ENCODE measurements at places on chromosomes 5 and 9. TPM values are rescaled to one million over a fixed set of nuclear protein-coding genes. Genes with fewer than 3 reads are reported as not detected.
A peak's percentile ranks its signal among the peaks of the same experiment; 100 is the strongest.

Gene PCA3
- total RNA-seq = not detected

Gene RANBP3L
- 0.16 TPM for total RNA-seq

Gene LCN1
- total RNA-seq = not detected

Gene DMRT3
- not detected for total RNA-seq

Gene RGMB
- total RNA-seq = 2.8 TPM

Gene SV2C
- 0.02 TPM for total RNA-seq

Gene RC3H2
- 24.4 TPM for total RNA-seq

Gene EGR1
- total RNA-seq = 45.3 TPM

- peak; percentile 47 for DNase-seq
Observed at GRCh38 chr9:133429641-133430161, 7.5 kb downstream of the ADAMTS13 start.

GRCh38 chr9:35852876-35853865 lies 17.0 kb downstream of the OR13J1 start:
- no peak for DNase-seq

DNA sequence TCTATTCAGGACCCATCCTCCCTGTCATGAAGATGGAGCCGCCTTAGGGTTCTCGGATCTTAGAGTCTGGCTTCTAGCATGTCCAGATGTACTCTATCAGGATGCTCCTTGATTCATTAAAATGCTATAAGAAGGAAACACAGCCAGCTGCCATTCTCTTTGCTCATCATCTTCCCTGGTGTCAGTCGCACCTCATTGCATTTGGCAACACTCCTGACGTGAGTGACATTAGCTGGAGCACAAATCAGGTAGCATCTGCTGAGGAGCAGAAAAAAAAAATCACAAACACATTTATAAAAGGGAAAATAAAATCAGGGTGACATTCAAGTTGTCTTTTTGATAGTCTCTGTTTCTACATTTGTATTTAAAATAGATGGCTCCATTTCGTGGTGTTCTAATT lies 226.1 kb upstream of the NMUR2 start:
- DNase-seq = no peak

DNA sequence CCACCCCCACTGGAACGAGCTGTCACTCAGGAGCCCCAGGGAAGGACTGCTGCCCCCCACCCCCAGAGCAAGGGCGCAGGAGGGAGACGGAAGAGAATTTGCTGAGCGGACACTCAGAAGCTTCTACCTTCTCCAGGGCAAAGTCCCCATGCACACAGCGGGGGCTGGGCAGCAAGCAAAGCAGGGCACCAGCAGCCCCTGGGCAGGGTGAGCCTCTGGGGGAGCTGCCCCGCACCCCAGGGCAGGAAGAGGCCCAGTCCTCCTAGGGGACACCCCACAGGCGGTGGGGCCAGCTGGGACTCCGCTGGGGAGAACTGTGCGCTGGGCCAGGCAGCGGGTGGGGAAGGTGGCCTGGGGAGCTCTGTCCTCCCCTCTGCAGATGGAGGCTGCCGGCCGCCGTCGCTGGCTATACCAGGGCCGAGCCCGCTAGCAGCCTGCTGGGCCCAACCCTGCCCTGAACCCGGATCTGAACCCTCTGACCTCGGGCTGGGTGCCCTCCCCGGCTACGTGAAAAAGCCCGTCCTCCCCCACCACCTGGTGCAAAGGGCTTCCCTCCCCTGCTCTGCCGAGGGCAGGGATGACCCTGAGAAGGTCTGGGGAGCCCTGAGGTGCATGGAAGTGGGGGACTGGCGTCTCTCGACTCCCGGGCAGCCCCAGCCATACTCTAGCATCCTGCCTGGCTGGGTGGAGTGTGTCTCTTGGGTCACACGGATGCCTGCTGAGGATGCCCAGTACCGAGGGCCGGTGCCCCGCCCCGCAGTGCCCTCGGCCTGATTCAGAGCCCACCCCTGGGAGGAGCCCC lies 597 bp upstream of the SLC34A3 start:
- no peak for DNase-seq

- DNase-seq = peak; percentile 64
Observed at GRCh38 chr9:21434202-21435014, 5.8 kb upstream of the IFNA1 start.

DNA sequence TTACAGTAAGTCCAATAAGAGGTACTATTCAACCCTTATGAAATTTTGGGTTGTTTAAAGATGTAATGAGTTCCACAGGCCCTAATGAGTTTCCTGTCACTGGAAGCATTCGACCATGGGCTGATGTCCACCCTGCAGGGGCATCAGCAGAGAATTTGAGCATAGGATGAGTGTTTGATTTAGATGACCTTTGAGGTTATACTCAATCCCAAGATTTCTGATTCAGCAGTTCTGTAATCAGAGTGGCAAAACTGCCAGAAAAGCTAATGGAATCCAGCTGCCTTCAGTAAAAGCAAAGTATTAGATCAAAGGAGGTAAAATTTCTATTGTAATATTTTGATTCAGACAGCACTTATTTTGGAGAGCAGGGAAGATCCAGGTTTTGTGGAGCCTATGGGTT lies 68.3 kb downstream of the COX7C start:
- DNase-seq = no peak

DNA sequence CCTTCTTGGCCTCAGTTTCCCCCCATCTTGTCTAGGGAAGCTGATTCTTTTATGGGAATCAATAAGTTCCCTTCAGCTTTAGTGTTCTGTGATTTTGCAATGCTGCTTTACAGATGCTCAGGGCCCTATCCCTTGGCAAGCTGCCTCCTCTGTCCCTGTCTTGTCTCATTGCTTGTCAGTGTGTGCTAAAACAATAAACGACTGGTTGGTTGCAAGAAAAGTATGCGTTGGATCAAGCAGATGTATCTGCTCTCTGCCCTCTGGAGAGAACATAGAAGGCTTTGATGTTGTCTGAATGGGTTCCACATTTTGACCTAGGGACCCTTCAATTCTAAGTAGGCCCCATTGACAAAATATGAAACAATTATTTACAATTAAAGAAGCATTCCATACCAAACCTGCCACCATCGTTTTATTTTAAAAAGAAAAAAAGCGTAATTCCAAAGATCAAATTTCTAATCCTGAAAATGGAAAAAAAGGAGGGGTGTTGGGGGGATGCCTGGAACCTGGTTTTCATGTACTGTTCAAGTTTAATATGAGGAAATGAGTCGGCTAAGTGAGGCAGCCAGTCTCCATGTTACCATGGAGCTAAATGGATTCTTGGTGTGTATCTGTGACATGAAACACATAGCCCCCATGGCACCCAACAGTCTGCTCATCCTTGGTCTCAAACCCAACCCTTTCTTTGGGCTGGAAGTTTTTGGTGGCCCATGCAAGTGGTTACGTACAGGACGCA lies 31.2 kb upstream of the TARS1 start:
- no peak for DNase-seq

DNA sequence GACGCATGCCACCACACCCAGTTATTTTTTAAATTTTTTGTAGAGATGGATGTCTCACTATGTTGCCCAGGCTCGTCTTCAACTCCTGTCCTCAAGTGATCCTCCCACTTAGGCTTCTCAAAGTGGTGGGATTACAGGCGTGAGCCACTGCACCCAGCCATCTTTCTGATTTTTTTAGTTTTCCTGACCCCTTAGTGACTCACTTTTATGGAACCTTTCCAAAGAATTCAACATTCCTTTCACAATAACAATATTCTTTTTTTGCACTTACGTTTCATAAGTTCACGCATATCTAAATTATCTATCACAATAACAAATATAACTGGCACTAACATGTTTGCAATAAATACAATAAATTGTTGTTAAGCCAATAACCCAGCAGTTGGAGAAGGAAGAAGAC lies 8.5 kb downstream of the ELOVL7 start:
- DNase-seq = no peak

- no peak for DNase-seq
Observed at GRCh38 chr5:29896646-29897045, 1296.8 kb upstream of the CDH6 start.

GRCh38 chr5:116497631-116498030 lies 77.0 kb downstream of the SEMA6A start:
- no peak for DNase-seq

GRCh38 chr5:6228257-6229250 lies 149.8 kb downstream of the MED10 start:
- no peak for DNase-seq

- no peak for DNase-seq
Observed at GRCh38 chr9:128771094-128771721, 519 bp downstream of the ZER1 start.

DNA sequence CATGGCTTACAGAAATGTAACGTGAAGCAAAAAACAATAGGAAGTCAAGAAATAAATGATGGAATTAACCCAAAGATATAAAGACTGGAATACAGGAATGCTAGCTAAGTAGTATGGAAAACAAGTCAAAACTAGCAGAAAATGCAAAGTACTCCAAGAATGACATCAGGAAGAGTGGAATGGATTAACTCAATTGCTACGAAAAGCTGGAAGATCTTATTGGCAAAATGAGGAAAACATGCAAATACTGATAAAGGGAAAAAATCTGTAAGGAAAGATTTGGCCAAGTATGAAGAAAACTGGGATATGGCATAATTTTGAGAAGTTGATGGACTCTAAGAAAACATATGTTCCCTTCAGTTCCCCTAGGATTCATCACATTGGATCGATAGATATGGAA lies 324.5 kb upstream of the ZNF608 start:
- no peak for DNase-seq

- no peak for DNase-seq
Observed at GRCh38 chr9:39587844-39588499, 232.5 kb downstream of the SPATA31A1 start.

- no peak for DNase-seq
Observed at GRCh38 chr5:179346401-179346800, 1.1 kb upstream of the ADAMTS2 start.

- DNase-seq = no peak
Observed at GRCh38 chr9:89254773-89255125, 56.2 kb upstream of the CKS2 start.

DNA sequence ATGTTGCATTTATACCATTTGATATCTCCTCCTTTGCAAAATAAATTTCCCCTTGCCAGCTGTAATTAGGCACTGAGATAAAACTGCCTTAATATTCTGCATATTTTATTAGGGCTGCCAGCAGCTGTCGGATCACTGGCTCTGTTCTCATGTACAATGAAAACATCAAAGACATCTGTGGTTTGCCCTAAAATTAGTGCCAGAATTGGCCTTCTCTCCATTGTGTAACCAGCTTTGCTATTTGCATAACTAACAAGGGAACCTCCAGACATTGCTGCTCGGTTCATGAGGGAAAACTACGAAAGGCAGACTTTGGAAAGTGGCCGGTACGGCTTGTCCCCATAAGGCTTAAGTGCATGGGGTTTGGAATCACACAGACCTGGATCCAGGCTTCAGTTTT lies 45.5 kb upstream of the KIF2A start:
- DNase-seq = no peak

DNA sequence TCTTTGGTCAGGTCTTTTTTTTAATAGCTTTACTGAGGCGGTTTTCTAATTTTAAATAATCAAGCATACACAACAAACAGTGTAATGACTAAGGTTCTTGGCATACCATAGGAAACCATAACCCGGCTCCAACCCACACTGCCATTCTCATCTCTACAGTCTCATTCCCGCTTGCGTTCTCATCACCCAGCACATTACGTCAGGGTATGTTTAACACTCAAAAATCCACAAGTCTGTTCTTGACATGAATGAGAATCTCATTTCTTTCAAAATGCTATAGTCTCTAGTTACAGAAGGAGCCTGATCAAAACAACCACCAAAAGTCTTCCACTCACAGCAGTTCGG lies 505 bp downstream of the C5orf34 start:
- peak; percentile 71 for DNase-seq

DNA sequence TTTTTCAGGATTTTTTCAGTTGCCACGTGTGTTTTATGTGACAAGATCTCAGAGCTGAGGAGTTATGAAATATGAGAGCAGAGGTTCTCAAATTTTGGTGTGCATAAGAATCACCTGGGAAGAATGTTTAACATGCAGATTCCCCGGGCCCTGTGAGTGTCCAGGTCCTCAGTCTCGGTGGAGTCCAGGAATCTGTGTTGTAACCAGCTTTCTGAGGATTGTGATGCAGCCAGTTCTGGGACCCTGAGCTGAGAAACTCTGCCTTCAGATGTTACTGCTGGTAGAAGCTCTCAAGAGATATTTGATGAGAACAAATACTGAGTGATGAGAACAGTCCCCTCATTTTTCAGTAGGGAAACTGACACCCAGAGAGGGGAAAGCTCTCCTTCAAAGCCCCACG lies 102.8 kb upstream of the SAP30L start:
- DNase-seq = no peak

DNA sequence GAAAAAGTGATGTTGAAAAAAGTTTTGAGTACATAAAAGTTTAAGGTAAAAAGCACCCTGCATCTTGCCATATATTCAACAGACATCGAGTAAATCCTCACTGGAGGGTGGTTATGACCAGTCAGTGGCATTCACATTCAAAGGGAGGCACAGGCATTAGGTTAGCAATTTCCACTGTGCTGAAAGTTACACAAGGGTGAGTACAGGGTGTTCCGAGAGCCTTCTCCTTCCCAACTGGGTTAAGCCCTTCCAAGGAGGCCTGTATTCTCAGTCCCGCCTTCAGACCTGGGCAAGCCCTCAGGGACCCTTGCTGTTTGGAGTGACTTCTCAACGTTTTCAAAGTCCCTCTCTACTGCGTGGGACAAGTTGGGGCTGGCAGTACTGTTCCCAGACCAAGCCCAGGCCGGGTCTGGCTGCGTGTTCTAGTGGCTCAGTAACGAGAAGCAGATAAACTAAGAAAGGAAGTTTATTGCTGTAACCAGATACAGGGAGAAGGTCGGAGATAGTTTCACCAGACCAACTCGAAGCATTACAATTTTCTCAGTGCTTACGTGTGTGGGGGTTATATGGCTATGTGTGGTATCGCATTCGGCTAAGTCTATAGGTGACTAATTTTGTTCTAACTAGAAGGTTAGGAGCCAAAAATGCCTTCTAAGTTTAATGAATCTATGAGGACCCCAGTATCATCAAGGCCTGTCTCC lies 13.0 kb upstream of the SETX start:
- DNase-seq = no peak

- peak; percentile 78 for DNase-seq
Observed at GRCh38 chr9:89461265-89461664, 36.6 kb downstream of the SEMA4D start.

GRCh38 chr9:135889564-135890189 lies 17.7 kb downstream of the CAMSAP1 start:
- no peak for DNase-seq

DNA sequence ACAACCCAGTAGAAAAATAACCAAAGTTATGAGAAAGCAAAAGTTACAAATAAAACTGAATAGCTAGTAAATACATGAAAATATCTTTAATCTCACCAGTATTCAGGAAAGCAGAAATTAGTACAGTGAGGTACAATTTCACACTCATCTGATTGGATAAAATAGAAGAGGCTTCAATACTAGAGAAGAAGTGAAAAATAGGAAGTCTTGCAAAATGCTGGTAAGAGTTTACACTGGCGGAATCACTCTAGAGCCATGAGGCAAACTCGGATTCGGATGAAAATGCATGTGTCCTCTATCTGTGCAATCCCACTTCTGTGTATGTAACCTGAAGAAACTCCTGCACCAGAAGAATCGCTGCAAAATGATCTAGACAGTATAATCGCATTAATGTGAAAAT lies 128.9 kb downstream of the CCDC192 start:
- no peak for DNase-seq

GRCh38 chr5:157718519-157718918 lies 12.7 kb upstream of the THG1L start:
- DNase-seq = peak; percentile 35
